Cardiac ventricle fibroblast (primary cell): ENCODE measurements at places on chromosomes 3 and 15. TPM values are rescaled to one million over a fixed set of nuclear protein-coding genes. Genes with fewer than 3 reads are reported as not detected.

CLRN1 gene
- not detected in 2 replicates for total RNA-seq

ATP13A5 gene
- not detected in 2 replicates for total RNA-seq

ZIC1 gene
- total RNA-seq = not detected in 2 replicates

MAN2A2 gene
- 8.2 and 10.9 TPM in 2 replicates for total RNA-seq

MTMR10 gene
- 11.0 and 11.5 TPM in 2 replicates for total RNA-seq

MELTF gene
- 41.9 and 42.7 TPM in 2 replicates for total RNA-seq

IFT80 gene
- total RNA-seq = 50.7 and 57.5 TPM in 2 replicates

GOLGA6B gene
- not detected in 2 replicates for total RNA-seq

HTR3E gene
- total RNA-seq = not detected in 2 replicates

PCSK6 gene
- total RNA-seq = 0.73 and 2.9 TPM in 2 replicates

TGM4 gene
- not detected in 2 replicates for total RNA-seq

TYRO3 gene
- total RNA-seq = 9.1 and 11.5 TPM in 2 replicates

LCTL gene
- 1.6 TPM in 1 of 2 replicates, not detected in the other for total RNA-seq

CX3CR1 gene
- total RNA-seq = not detected in 2 replicates

MUC20 gene
- total RNA-seq = 0.69 and 3.7 TPM in 2 replicates

CCR9 gene
- not detected in 2 replicates for total RNA-seq

SUCNR1 gene
- total RNA-seq = not detected in 2 replicates

CHST2 gene
- total RNA-seq = 90.7 and 95.0 TPM in 2 replicates

RYR3 gene
- total RNA-seq = 0.06 and 0.10 TPM in 2 replicates

GABRB3 gene
- 0.44 and 1.1 TPM in 2 replicates for total RNA-seq

NME9 gene
- total RNA-seq = 2.5 TPM in 1 of 2 replicates, not detected in the other

GNB4 gene
- 21.3 and 22.3 TPM in 2 replicates for total RNA-seq

SLC51A gene
- not detected in 2 replicates for total RNA-seq

LYZL4 gene
- total RNA-seq = not detected in 2 replicates

KLHL40 gene
- not detected in 2 replicates for total RNA-seq

SMCO1 gene
- total RNA-seq = not detected in 2 replicates

SLC6A1 gene
- not detected in 2 replicates for total RNA-seq

COL8A1 gene
- 73.3 and 83.3 TPM in 2 replicates for total RNA-seq

SPATA16 gene
- not detected in 2 replicates for total RNA-seq

MYL3 gene
- 1.7 and 2.9 TPM in 2 replicates for total RNA-seq

PRSS50 gene
- not detected in 2 replicates for total RNA-seq

FBXO40 gene
- total RNA-seq = not detected in 2 replicates

KLHL6 gene
- 0.06 TPM in 1 of 2 replicates, not detected in the other for total RNA-seq

PLCB2 gene
- total RNA-seq = 0.10 and 0.25 TPM in 2 replicates

MYO5A gene
- 13.8 and 15.8 TPM in 2 replicates for total RNA-seq

ROPN1 gene
- total RNA-seq = not detected in 2 replicates
